ENCODE measurements at places on chromosomes 7 and 10.

DNA sequence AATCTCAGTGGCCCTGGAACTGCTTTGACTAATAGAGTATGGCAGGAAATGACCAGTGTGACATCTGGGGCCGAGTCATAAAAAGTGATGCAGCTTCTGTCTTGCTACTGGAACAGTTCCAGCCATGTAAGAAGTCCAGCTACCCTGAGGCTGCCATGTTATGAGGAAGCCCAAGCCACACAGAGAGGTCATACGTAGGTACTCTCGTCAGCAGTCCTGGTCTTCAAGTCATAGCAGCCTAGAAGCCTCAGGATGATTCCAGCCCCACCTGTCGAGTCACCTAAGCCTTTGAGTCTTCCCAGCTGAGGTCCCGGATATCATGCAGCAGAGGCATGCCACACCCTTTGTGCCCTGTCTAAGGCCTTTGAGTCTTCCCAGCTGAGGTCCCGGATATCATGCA is 92.1 kb downstream of the PPP1R3C start:
- DNase-seq = no peak

- no peak for DNase-seq
Observed at GRCh38 chr7:130384371-130384801, 4.1 kb downstream of the CPA1 start.

GRCh38 chr7:66283003-66283920 is 78.1 kb downstream of the TPST1 start:
- DNase-seq = no peak

DNA sequence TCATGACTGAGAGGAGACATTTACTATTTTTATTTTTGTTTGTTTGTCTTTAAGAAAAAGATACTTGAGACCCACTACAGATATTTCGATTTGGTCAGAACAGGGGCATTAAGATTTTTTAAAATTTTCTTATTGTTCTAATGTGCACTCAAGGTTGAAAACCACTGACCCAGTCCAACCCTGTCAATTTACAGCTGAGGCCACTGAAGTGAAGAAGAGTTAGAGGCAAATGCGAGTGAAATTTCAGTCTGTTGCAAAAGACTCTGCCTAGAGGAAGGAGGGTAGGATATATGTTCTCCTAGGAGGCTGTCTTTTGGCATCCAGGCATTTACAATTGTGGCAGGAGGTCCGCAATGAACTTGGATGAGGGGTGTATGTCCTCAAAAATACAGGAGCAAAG is 396.3 kb downstream of the RPS24 start:
- DNase-seq = no peak

DNA sequence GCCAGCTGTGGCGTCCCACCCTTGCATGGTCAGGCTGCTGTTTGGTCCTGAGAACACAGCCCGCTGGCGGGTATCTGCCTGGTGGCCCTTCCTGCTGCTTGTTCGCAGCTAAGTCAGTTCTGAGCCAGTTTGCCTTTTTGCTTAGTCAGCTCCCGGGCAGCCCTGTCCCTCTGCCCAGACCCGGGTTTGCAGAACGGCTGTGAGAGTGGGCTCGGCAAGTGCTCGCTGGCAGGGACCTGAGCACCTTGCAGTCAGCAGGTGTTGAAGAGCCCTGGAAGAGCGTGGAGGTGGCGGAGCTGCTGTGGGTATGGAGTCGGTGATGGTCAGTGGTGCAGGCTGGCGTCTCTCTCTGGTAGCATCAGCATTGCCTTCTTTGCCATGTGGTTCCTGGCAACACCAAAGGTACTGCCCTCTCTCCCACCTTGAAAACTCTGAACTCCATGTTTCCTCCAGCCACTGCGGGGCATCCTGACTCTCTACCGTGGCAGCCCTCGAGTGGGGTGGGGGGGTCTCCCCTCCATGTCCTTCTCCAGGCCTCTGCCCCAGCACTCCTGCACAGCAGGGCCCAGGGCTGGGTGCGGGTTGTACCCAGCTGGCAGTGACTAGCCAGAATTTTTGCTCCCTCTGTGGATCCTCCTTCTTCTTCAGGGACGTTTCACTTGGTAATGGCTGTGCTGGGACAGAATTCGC is 4.6 kb downstream of the INPP5A start:
- no peak for DNase-seq

DNA sequence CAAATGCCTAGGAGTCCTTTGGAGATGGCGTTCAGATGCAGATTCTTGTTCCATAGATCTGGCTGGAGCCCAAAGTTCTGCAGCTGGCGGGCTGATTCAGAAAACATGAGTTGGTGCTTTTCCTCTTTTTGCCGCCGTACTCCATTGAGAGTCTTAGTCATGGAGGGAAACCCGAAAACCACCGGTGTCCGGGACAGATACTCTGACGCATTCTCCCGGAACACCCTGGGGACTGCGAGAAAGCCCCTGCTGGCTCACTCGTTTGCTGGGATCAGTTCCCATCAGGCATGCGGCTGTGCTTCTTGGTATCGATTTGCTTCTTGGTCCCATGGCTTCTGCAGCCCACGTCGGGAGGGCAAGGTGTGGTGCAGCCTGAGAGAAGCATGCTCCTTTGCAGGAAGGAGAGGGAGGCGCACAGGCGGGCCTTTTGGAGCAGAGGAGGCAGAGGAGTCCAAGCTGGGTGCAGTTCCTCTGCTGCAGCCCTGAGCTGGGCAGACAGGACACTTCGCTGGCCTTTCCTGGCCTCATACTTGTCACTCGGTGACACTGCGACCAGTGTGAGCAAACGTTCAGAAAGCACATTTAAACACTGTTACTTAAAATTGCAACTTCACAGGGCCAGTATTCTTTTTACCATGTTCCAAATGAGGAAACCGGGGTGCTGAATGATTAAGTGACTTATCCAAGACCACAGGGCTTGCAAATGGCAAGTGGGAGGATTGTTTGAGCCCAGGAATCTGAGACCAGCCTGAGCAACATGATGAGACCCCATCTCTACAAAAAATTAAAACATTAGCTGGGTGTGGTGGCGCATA is 30.6 kb upstream of the PFKFB3 start:
- no peak for DNase-seq

- no peak for DNase-seq
Observed at GRCh38 chr10:114479307-114479706, 75.0 kb upstream of the AFAP1L2 start.

DNA sequence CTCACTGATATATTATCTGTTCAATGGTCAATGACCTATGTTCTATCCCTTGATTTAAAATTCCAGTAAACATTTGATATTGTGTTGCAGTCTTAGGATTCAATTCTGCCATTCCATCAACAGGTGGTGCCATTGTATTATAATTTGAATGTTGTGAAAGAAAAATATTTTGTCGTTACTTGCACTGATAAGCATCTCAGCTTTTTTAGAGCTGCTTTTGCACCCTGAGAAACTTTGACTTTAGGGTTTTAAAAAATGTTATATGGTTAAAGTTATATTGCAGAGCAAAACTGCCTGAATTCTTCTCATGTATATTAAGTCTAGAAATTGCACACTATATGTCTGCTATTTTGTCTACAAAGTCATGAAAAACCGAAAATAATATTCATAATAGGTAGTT is 18.8 kb upstream of the MINDY3 start:
- no peak for DNase-seq

DNA sequence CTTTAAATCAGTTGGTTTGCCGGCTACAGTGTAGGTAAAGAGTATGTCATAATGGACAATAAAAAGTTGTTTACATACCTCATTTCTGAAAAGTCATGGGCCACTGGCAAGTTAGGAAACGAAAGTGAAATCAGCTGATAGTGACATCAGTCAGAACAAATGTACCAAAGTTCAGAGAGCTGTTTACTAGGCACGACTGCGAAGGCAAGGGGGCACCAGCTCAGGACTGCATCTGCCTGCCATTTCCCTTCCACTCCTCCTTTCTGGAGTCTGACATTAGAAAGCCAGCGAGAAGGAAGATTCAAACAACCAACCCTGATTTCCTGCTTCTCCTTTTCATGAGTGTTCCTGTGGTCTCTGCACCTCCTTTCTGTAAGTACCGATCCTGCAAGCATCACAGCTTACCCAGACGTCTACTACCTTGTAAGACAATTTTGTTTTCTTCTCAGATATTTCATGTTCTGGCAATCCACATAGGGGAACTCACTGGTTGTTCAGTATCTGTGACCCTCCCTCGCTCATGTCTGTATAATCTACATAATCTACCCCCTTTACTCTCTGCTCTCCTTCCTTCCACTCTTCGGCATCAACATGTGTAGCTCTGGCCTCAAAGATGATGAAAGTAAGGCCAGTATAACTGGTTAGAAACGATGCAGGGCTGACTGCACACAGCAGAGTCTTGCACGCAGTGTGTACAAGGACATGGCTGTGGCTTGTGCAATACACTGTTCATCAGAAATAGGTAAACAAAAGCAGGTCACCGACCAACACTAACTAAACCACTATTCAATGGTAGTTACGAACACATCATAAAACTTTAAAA is at the start of gene TMEM140:
Gene TMEM140, plus strand, starts transcription at position 174 of the 823 bp plus-strand sequence. CDS start 16,370 bp downstream, outside the sequence.
- no peak for DNase-seq

DNA sequence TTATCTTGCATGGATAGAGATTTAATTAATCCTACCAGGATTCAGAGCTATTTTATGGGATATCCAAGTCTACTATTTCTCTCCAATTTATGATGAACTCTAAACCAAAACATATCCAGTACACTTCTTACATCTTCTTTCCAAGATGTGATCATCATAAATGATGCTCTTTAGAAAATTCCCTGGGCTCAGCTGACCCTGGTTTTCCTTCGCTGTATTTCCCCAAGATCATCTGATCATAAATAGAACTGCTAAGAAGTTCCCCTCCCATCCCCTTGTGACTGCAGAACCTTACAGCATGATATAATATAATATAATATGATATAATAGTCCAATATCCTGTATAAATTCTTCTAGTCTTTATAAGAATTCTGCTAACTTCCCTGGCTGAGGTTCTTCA is 114.6 kb upstream of the LYZL2 start:
- DNase-seq = no peak

DNA sequence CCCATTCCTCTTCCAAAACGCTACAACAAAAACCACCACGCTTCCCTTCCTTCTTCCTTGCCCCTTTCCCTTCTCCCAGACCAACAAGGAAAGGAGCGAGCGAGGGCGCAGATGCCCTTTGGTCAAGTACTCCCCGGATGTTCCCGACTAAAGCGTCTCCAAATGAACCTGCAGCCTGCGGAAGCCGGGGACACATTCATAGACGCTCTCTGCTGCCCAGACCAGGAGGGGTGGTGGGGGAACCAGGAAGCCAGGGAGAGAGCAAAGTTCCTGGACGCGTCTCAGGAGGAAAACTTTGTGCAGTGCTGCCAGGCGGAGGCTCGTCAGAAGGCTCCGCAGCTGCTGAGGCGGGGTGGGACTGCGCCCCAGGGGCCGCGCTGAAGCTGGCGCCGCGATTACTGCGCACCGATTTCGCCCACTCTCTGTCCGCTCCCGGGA is 754 bp downstream of the SEMA3D start:
- no peak for DNase-seq

- no peak for DNase-seq
Observed at GRCh38 chr7:130160455-130160854, 44.8 kb downstream of the TMEM209 start.

DNA sequence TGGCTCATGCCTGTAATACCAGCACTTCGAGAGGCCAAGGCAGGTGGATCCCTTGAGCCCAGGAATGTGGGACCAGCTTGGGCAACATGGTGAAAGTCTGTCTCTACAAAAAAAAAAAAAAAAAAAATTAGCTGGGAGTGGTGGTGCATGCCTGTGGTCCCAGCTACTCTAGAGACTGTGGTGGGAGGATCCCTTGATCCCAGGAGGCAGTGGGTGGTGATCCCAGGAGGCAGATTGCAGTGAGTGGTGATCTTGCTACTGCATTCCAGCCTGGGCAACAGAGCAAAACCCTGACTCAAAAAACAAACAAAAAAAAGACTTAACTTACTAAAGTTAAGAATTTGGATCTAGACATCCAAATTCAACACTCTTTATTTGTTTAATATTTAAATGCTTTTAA is 10.2 kb upstream of the ADO start:
- no peak for DNase-seq

DNA sequence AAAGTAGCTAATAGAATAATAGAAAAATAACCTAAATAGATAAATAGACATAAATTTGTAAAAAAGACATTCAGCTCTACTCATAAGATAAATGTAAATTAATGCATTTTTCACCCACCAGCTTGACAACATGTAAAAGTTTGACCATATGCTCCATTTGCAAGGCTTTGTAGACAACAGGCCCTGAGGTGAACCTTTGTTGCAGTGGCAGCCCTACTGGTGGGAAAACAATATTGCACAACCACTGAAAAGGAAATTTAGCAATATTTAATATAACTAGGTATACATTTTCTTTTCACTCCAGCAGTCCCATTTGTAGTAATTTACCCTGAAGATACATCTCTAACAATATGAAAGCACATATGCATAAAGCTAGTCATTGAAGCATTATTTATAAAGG is 39.0 kb upstream of the ADRA2A start:
- no peak for DNase-seq

GRCh38 chr7:86301301-86301700 is 342.4 kb upstream of the GRM3 start:
- no peak for DNase-seq

DNA sequence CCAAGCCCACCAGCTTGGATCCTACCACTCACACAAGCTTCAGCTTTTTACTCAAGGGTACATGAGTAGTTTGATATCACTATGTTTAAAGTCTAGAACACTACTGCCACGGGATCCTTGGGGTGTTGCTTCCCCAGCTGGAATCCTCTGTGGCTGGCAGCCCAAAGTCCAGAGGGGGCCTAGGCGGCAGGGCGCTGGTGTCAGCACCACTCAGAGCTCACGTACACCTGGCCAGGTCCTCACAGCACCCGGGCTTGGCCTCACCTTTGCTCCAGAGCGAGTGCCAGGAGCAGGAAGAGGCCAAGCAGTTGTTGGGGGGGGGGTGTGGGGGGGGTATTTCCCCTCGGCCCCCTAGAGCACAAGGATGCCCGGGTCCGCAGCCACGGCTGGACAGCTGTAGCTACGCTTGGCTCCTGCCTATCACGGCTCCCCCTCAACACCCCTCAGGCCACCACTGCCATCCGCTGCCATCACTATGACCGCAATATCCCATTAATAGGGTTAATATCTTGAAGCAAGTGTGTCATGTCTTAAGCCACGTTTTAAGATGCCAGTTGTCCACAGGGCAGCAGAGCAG is 17.0 kb downstream of the ZDHHC6 start:
- DNase-seq = no peak

DNA sequence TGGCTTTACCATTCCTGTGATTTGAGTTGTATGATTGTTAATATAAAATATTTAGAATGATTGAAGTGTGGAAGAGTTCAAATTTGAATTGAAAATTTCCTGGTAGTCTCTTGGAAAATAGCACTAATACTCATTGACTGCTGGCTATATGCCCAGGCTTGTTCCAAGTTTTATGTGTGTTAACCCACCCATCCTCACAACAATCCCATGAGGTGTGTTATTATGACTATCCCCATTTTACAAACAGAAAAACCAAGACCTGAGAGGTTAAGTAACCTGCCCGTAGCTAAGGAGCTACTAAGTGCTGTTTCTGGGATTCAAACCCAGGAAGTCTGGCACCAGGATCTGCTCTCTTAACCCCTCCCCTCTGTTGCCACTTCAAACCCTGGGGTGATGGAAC is 213.9 kb downstream of the CREB5 start:
- DNase-seq = no peak

GRCh38 chr10:87846023-87846422 is 17.3 kb downstream of the KLLN start:
- no peak for DNase-seq
